HTR-8/SVneo (cell line): ENCODE measurements at places on chromosomes 13 and 19.

DNA sequence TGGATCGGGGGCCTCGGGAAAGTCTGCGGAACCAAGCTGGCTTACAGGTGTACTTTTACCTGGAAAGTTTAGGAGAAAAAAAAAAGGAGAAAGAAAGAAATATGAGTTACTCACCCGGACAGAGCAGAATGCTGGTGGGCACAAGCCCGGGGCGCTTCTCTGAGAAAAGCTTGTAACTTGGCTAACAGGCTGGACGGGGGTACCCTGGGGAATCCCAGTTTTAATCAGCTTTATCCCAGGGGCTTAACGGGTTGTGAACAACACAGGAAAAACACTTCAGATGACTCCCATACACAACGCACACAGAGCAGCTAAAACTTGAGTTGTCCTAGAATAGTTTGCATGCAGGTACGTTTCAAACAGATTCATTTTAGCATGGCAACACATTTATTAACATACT is 37.3 kb downstream of the KLF2 start:
- no peak for DNase-seq

DNA sequence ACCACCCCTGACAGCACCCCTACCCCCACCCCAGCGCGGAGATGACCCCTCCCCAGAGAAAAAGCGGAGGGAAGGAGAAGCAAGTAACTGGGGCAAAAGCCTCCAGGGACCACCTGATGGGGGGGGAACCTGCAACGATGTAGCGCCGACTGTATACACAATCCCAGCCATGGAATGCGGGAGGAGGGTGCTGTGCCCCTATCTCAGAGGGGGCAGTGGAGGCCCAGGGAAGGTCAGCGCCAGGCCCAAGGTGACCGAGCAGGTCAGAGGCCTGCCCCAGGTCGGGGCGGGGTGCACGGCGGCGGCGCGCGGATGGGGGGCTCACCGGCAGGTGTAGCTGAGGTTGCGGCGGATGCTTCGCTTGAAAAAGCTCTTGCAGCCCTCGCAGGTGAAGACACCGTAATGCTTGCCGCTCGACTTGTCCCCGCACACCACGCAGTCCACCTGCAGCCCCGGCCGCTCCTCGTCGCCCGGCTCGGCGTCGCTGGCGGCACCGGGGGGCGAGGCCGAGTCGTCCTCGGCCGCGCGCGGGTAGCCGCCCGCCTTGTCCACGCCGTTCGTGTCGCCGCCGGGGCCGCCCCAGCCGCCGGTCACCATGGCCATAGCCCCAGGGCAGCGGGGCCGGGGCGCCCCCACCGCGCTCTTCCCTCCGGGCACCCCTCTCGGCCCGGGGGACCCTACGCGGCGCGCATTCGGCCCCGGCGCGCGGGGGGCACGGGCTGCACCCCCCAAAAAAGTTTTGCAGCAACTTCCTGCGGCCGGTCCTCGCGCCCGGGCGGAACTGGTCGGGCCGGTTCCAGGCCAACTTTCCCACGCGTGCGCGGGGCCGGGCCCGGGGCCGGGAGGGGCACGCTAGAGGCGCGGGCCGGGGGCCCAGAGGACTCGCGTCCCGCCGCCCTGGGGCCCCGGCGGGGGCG is 843 bp downstream of the NR2F6 start:
- no peak for DNase-seq

DNA sequence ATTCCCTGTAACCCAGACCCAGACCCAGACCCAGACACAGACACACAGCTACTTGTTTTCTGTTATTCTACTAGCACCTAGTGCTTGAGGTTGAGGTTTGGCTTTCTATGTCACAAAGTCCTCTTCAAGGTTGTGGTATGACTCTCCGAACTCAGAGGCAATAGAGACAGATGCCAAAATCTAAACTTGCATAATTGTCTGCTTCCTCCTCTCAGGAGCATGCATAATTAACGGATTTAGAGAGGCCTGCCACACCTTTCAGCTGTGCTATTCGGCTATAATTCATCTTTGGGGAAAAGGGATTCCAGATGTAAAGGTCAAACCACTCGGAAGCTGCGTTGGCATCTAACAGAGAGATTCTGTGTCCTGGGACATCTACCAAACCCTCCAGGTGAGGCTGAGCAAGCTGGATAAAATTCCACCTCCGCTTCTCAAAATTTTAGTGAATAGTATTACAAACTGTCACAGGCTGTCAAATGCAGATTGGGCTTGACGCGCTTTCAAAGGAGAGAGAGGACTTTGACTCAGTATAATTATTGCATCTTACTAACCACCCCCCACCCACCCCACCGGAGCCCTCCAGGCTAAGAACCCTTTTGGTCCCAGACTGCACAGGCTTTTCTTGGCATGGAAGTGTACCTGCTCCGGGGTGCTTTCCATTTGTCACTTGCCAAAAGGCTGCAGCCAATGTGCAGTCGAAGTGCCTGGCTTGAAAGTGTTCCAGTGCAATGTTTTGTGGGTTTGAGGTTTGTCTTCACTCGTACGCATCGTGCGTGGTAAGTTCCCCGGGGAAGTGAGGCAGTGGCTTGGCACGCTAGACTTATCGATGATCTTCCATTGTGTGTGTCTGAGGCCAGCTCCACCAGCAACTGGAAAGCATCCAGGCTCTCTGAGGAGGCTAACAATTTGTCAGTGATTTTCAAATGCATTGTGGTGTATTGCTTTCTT is 194.1 kb downstream of the TDRD3 start:
- no peak for DNase-seq

DNA sequence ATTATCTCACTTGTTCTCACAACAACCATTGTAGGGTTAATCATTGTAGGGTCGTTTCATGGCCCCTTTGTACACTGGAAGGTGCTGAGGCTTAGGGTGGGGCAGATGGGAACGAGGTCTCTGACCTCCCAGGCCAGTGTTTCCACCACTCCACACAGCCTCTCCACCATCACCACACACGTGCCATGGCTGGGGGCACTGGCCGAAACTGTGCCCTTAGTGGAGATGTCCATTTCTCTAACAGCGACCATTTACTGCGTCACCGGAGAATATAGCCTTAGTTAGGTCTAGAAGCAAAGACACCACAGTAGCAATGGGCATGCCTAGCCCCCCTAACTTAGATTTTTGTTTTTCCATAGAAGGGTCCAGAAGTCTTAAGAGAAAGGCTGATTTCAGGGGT is 36.5 kb downstream of the COL4A1 start:
- no peak for DNase-seq

GRCh38 chr19:21483589-21484170 is 21.7 kb upstream of the ZNF429 start:
- no peak for DNase-seq

DNA sequence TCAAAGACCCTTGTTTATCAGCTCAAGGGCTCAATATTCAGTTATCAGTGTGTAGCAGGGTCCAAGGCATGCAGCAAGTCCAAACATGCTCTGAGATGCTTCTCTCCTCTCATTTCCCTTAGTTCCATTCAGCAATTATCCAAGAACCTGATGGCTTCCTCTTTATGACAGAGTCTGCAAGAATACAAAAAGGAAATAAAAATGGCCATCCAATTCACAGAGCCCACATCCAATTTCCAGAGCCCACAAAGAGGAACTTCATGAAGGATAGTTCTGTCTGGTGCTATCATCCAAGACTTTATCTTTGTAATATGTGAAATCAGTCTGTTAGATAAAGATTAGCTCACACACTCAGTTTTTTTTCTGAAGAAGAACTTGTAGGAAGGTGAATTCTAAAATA is 217.2 kb downstream of the LACC1 start:
- no peak for DNase-seq

DNA sequence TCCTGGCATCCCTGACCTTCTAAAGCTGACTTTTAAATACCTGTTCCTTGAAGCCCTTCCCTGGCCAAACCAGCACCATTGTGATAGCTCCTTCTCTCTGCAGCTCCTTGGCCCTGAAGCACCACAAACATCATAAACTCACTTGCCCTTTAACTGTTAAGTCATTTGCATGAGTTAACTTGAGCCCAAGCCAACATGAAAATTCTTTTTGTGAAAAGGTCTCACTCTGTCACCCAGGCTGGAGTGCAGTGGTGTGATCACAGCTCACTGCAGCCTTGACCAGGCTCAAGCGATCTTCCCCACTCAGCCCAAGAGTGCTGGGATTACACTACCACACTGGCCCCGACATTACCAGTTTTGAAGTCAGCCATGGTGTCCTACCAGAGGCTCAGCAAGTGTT is 87.8 kb downstream of the ZIC5 start:
- no peak for DNase-seq

- peak; percentile 94 for DNase-seq
These were observed 11.9 kb upstream of the FOSB start for GRCh38 chr19:45455707-45456499.

DNA sequence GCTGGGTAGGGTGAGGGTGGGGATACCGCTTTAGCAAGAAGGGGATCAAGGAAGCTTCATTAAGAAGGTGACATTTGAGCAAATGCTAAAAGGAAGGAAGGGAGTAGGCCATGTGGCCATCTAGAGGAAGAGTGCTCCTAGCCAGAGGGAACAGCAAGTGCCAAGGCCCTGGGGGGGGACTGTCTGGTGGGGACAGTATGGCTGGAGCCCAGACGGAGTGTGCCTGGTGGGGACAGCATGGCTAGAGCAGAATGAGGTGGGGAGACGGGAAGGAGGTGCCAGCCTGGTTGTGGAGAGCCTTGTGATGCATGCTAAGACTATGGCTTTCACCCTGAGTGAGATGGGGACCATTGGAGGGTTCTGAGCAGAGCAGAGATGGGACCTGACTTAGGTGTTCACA is 2.1 kb upstream of the TGFB1 start:
- DNase-seq, result no peak

DNA sequence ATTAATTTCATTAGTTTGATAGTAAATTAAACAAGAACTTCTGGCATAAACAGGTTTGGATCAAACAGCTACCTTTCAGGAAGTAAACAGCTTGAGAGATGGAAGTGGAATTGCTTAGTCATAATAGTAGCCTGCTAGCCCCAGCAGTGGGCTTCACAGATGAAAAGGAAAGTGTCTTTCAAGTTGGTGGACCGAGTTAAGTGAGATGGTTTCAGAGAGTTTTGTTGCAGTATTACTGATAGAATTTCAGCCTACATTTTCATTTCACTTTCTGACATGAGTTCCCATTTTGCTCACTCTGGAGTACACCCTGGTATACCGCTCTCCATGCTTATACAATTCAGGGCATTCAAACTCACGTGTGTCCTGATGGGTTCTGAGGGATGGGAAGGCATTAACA is 2.0 kb upstream of the PTOV1 start:
- DNase-seq, result no peak

- DNase-seq, result no peak
These were observed 24.3 kb downstream of the TMEM255B start for GRCh38 chr13:113783200-113783881.

DNA sequence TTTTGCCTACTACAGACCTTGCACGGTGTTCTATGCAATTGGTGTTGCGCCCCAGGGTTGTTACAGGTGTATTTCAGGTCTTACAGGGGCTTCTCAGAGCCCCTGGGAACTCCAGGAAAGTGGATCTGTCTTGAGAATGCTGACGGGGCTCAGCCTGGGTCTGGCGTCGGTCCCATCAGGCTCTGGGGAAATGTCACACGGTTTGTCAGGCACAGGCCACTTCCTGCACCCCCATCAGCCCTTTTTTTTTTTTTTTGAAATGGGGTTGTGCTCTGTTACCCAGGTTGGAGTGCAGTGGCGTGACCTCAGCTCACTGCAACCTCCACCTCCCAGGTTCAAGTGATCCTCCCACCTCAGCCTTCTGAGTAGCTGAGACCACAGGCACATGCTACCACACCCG is 13.2 kb downstream of the CLEC4G start:
- DNase-seq, result no peak

DNA sequence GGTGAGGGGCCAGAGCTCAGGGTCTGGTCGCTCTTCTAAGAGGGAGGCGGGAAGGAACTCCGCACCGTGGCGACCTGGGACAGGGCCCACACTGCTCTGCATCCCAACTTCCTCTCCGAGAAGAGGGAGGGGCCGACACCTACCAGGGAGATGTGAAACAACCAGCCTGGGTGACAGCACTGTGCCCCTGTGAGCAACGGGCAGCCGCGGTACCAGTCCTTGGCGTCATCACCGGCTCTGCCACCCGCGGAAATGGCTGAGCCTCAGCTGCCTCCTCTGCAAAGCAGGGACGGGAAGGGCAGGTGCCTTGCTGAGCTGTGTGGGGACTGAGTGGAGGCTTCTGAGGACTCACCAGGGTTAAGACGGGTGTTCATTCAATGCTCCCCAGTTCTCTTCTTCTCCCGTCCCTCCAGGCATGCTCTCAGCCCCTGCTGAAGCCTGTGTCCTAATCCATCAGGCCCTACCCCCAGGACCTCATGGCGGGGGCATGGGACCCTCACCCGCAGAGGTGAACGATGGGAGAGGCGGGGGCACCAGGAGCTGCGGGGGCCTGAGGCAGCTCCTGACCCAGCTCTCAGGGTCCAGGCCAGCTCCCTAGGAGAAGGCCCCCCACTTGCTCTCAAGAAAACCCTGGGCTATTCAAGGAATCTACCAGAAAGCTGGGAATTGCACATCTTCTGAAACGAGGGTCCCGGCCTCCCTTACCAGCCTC is 9.3 kb downstream of the ZNF787 start:
- no peak for DNase-seq

- no peak for DNase-seq
These were observed 38.3 kb downstream of the DNAJC15 start for GRCh38 chr13:43061496-43062280.

DNA sequence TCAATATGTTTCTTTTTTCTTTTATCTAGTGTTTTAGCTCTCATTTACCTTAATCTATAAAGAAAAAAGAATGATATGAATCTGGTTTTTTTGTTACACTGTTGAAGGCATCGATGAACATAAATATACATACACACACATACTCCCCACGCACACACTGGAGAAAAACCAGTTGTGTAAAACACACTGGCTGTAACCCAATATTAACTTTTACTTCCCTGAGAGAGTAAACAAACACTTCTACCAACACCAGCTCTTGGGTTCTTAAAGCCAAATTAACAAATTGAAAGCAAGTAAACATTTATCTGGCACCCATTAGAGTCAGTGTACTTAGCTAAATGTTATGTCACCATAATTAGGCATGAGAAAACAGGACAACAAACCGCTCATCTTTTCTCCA is 145.7 kb downstream of the ABCC4 start:
- no peak for DNase-seq

GRCh38 chr19:28532765-28533341 is 680.1 kb downstream of the UQCRFS1 start:
- DNase-seq, result no peak

- DNase-seq, result no peak
These were observed 64.2 kb downstream of the DPY19L3 start for GRCh38 chr19:32469795-32470194.
